Amniotic stem cell (primary cell): ENCODE measurements at places on chromosomes 3 and 15.

GRCh38 chr3:173676094-173676493 is 278.6 kb downstream of the NLGN1 start:
- no peak for DNase-seq

DNA sequence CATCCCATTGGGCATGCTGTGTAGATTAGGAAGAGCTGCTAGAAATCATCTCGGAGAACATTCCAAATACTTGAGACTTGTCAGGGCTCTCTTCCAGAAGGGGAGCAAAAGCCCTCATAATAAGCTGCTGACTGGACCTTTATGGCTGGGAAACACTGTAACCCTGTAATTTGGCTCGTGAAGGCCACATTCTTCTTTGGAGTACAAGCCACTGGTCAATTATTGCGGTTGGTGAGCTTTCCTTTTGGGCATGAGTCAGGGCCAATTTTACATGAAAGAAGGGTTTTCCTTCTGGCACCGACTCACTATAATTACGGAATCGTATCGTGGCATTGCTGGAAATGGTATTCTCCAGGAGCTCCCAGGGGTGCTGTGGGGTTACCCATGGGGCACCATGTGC is 434.5 kb upstream of the RGMA start:
- no peak for DNase-seq

DNA sequence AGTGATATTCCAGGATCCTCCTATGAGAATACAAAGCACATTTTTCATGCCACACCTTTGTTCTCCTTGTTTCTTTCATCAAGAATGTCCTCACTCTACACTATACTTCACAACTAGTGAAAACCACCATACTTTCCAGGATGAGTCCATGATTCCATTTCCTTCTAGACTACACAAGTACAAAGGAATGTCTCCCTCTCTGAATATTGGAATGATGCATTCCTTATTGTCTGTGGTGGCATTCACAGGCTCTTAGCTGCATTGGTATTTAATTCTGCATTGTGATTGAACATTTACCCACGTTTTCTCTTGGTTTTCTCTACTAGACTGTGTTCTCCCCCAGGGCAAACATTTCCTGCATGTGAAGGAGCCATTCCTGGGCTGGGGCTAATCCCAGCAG is 217.5 kb downstream of the RAP2B start:
- no peak for DNase-seq

- DNase-seq: peak; percentile 6
These were observed 985 bp downstream of the LCMT2 start for GRCh38 chr15:43329217-43329959.

DNA sequence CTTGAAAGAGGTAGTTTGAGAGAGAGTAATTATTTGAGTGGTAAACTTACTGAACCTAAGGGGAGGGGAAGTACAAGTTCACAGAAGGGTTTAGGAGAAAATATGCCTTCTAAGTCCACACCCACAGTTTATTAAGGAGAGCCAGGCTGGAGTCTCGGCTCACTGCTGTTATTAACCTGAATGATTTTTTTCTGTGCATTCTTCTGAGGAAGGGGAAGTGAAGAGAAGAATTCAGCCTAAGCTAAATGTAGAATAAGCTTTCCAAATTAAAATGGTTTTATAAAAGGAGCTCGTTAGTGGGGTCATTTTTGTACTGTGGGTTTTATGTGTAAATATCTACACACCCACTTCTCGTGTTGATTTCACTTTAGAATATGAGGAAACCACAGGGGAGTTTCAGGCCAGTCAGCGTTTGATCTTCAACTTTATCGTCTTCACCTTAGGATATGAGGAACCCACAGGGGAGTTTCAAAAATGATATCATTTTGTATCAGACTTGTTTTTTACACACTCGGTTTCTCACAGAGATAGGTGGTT is 1.5 kb downstream of the WHAMM start:
- no peak for DNase-seq

- DNase-seq: no peak
These were observed 154.5 kb upstream of the TSC22D2 start for GRCh38 chr3:150253622-150254021.

GRCh38 chr3:183293966-183294365 is 40.9 kb downstream of the B3GNT5 start:
- DNase-seq: no peak

DNA sequence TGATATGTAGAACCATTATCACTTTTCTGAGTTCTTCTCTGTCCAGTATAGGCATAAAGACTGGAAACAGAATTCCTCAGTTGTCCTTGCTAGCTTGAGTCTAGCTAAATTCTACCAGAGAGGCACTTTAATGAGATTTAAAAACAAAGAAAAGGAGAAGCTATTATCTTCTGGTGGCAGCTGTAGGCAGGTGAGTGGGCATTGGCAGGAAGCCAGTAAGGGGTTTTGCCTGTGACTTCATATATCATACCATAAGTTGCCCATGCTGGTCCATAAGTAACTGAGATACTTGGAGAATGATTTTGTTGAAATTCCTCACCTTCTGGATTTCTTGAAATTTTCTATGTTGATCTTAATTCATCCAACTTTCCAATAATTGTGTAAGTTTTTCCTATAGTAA is 402.3 kb upstream of the TGFBR2 start:
- DNase-seq: no peak

DNA sequence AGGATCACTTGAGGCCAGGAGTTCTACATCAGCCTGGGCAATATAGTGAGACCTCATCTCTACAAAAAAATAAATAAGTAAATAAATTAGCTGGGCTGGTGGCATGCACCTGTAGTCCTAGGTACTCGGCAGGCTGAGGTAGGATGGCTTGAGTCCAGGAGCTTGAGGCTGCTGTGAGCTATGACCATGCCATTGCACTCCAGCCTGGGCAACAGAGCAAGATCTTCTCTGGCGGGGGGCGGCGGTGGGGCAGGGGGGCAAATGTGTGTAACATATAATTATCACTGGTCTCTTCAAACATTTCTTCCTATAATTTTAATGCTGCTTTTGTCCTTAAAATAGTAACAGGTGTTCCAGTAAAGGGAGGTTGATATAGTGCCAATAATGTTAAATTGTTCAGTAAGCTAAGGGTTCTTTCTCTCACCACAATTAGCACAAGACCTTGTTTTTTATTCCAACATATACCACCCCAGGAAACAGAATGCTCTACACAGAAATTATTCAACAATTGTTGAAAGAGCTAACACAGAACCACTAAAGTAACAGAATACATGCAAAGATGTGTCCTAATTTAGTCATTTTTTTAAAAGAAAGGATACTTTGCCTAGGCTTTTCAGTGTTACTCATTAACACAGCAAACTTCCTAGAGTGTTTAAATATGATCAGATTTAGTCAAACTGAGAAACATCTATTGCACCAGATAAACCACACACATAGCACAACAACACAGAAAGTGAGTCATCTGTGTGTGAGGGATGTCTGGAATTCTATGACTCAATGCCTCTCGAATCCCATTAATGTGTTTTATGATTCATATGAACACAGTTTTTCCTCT is 29.1 kb downstream of the ANKRD28 start:
- DNase-seq: peak; percentile 87

DNA sequence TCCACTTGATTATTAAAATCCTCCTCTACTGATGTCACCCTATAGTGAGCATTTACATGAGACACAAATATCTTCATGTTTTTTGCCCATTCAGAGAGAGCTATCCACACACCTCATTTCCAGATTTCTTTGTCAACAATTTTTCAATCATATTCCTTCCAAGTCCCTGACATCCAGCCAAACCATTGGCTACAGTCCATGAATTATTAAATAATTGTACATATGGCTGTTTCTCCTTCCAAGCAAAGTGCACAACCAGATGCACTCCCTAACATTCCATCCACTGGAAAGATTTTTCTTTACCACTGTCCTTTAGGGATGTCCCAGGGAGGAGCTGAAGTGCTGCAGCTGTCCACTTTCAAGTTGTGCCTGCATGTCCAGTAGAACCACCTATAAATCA is 328.0 kb upstream of the MDFIC2 start:
- DNase-seq: no peak

DNA sequence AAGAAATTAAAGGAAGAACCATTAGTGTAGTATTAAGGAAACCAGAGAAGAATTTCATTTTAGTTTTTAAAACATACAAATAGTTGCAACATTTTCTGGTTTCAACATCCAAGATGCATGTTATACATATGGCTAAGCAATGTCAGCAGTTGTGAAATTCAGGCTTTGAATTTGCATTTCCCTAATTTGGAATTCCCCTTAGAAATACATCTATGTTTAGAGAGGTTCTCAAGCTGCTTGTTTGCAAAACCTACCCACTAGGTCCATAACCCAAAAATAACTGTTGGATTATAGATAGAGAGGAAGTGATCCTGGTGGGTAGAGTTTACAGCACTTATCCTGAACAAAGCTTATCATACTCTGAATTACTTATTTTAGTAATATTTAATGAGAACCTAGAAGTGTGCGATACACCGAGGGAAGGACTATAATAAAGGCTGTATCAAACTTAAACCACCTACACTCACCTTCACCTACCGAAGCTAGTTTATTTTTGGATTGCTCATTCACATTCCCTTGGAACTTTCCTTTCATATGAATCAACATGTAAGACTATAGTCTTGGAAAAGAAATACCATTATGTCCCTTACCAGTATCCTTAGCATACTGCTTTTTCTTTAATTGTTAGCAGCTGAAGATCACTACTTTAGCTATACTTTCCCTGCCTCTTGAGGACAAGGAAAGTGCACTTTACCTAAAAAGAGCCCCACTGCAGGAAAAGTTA is 60.6 kb downstream of the CHAC1 start:
- DNase-seq: no peak

DNA sequence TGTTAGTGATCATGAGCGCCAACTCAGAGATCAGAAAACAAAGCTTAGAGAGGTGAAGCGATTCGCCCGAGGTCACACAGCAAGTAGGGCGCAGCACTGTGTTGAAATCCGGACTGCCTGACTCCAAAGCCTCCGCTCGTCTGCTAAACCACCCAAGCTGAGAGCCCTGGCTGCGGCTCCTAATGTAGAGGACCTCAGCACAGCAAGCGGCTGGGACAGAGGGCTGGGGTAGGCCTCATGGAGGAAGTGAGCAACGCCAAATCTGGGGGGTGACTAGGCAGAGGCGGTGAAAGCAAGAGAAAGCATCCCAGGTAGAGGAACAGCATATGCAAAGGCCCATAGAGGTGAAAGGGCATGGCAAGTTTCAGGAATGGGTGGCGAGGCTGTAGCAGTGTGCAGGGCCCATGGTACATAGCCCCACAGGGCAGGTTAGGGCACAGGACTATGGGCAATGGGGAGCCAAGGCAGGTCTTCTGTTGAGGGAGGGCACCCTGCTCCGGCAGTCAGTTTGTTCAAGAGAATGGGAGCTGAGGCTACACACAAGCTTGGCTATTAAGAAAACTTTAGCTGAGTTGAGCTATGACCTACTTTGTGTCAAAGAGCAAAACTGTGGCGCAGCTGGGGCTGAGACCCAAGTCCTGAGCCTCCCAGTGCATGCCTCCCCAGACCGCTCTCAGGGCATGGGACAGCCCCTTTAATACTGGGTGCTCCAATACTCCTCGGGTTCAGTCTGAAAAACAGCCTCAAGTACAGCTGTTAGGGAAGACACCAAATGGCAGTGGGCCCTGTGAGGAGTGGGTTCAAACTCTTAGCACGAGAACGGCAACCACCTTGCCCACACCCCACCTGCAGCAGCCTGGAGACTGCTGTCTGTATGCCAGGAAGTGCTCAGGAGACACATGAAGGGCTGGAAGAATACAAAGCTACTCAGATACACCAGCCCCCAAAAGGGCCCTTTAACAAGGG is 988 bp upstream of the CFAP92 start:
- no peak for DNase-seq

DNA sequence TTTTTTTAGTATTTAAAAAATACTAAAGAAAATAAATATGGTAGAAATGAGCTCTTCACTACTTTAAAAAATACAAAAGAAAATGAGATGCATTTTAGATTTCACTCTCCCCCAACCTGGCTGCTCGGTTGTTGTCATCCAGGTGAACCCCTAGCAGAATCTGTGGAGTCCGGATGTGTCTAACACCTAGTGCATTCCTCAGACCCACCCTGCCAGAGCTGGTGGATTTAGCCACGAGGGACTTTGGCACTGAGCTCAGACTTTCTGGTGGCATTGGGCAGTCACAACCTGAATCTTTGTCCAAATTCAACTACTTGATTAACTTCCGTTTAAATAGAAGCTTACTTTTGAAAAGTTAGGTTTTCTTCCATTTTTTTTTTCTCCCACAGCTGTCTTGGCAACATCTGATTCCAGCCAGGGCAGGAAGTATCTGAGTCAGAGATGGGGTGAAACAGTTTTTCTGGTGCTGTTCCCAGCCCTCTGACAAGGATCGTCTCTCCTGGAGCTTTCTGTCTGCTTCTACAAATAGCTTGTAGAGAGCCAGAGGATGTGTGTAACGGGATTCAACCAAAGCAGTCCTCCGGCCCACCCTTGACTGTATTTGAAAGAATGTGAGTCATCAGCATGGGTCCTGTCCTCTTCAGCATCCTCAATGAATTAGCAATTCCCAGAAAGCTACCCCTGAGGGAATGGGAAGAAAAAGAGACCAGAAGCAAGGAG is 301.8 kb upstream of the MCTP2 start:
- no peak for DNase-seq
